Chondrocyte (in vitro differentiated cells): ENCODE measurements at places on chromosomes 1 and 21. TPM values are rescaled to one million over a fixed set of nuclear protein-coding genes. Genes with fewer than 3 reads are reported as not detected.
A peak's percentile ranks its signal among the peaks of the same experiment; 100 is the strongest.

The PIP5K1A gene
- total RNA-seq: 72.8 to 89.9 TPM (median 80.0 TPM) in 3 replicates

GRCh38 chr21:33281096-33281652 is 15.0 kb downstream of the IL10RB start:
- H3K27me3 ChIP-seq: no peaks in the 10 kb centered on the region
- peaks cover 36% of the 10 kb centered on the region for H3K36me3 ChIP-seq
- H3K27ac ChIP-seq: no peak overlapping the region
- no peak overlapping the region for H3K4me3 ChIP-seq
- DNase-seq: no peak

GRCh38 chr1:95604771-95605170 is 370.8 kb downstream of the RWDD3 start:
- no peaks in the 10 kb centered on the region for H3K36me3 ChIP-seq
- peaks cover 13% of the 10 kb centered on the region for H3K27me3 ChIP-seq
- no peak overlapping the region for H3K27ac ChIP-seq
- no peak for DNase-seq

- no peaks in the 10 kb centered on the region for H3K36me3 ChIP-seq
- H3K4me1 ChIP-seq: peaks cover 5% of the 10 kb centered on the region
- peak; percentile 90 for DNase-seq
Measured at GRCh38 chr1:37663426-37664000, 28.8 kb upstream of the CDCA8 start.
